ENCODE measurements at places on chromosomes 16 and 17.

DNA sequence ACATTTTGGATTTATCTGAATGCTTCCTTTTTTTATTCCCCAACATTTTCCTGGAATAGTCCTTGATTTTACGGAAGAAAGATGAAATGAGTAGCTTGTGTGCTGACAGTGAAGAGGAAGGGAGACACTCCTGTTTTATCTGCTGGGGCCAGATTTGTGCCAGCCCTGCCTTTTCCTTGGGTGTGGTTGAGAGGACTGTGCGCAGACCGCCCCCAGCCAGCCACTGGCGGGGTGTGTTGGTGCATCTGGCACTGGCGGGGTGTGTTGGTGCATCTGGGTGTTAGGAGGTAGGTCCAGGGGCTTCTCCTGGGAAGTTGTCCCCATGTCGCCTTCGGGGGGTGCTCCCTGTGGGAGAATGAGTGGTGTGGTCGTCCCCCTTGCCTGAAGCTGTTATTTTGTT, 39.5 kb downstream of the RAP1GAP2 start:
- H3K27me3 ChIP-seq: no peaks in the 10 kb centered on the region
- H3K27ac ChIP-seq: no peak overlapping the region
- no peak overlapping the region for H3K4me3 ChIP-seq
- DNase-seq: no peak

DNA sequence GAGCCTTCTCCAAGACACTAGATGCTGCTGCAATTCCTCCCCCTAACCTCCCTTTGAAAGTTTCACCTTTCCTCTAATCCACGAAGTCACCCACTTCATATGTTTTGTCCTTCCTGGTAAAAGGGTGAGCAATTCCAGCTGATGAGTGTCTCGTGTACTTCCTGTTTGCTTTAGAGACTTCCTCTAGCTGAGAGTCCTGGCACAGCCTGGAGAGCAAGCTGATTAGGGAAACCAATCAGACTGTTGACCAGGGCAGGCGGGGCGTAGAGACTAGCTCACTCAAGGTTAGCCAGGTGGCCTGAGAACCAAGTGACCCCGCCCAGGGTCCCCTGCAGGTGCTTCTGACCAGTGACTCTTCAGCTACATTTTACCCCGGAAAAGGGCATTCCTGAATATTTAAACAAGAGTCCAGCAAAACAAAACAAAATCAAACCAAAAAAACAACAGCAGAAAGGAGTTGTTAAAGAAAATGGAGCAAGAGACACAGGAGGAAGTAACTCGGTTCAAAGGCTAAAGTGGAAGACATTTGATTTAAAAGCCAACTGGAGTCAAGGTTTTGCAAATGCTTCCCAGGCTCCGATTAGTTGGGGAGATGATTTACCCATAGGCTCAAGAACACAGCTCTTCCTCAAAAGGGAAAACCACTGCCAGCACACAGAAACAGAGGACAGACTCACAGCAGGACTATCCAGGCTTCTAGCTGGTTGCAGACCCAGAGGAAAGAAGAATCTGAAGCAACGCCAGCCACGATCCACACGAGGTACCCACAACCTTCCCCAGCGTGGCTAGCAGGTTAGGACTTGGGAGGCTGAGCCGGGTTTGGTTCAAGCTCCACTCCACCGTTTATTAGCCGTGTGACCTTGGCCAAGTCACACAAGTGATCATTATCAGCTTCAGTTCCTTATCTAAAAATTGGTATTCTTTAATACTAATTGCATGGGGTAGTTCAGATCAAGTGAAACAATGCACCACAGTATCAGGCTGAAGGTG, 13.4 kb downstream of the HSPB9 start:
- no peaks in the 10 kb centered on the region for H3K27me3 ChIP-seq
- no peak for DNase-seq
- peaks cover 6% of the 10 kb centered on the region for H3K36me3 ChIP-seq
- no peak overlapping the region for H3K27ac ChIP-seq
- H3K4me1 ChIP-seq: no peaks in the 10 kb centered on the region
- no peak overlapping the region for H3K4me3 ChIP-seq

GRCh38 chr17:68777243-68777855, 176.2 kb upstream of the FAM20A start:
- no peak for DNase-seq
- no peak overlapping the region for H3K4me3 ChIP-seq
- H3K27me3 ChIP-seq: no peaks in the 10 kb centered on the region
- no peak overlapping the region for H3K27ac ChIP-seq

- H3K36me3 ChIP-seq: peaks cover 68% of the 10 kb centered on the region
- DNase-seq: no peak
- no peak overlapping the region for H3K4me3 ChIP-seq
- no peak overlapping the region for H3K27ac ChIP-seq
- H3K4me1 ChIP-seq: no peaks in the 10 kb centered on the region
Measured at GRCh38 chr16:69114346-69114975, 9.0 kb downstream of the HAS3 start.

DNA sequence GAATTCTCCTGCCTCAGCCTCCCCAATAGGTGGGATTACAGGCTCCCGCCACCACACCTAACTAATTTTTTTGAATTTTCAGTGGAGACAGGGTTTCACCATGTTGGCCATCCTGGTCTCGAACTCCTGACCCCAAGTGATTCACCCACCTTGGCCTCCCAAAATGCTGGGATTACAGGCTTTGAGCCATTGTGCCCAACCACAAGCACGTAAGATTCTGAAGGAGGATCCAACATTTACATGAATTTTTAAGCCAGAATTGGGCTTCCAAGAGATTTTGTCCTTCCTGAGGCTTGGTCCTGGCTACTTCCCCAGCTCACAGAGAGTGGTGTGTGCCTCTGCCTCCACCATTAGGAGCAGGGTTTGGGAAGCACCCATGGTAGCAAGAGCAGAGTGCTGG, 11.1 kb downstream of the G6PC3 start:
- no peak overlapping the region for H3K4me3 ChIP-seq
- no peak for DNase-seq
- H3K4me1 ChIP-seq: peaks cover 3% of the 10 kb centered on the region
- no peaks in the 10 kb centered on the region for H3K27me3 ChIP-seq
- H3K36me3 ChIP-seq: peaks cover 22% of the 10 kb centered on the region
- H3K27ac ChIP-seq: no peak overlapping the region

DNA sequence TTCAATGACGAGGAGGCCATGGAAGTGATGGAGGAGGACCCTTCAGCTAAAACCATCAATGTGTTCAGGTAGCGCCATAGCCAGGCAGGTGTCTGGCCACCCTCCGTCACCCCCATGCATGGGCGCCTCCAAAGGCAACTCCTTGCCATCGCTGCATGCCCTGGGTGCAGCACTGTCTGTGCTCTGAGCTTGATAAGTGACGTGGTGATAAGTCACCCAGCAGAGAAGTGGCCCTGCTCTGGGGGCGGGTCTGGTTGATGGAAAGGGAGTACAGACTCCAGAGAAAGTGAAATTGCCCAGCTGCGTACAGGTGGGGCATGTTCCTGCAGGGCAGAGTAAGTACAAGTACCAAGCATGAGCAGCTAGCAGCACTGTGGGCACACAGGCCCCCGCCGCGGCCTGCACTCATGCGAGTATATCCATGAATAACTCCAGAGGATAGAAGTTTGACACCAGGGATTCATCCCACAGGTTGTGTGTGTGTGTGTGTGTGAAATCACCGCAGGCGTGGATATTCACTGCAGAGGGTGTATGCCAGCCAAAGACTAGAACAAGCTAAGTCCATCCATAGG, 13.1 kb downstream of the DNAI2 start:
- no peaks in the 10 kb centered on the region for H3K27me3 ChIP-seq
- DNase-seq: no peak
- peaks cover 5% of the 10 kb centered on the region for H3K4me1 ChIP-seq

- no peaks in the 10 kb centered on the region for H3K27me3 ChIP-seq
- H3K36me3 ChIP-seq: peaks cover 56% of the 10 kb centered on the region
- no peak overlapping the region for H3K27ac ChIP-seq
Measured at GRCh38 chr17:28345419-28346198, 10.0 kb downstream of the TNFAIP1 start.

GRCh38 chr16:7871371-7871770, 538.7 kb downstream of the RBFOX1 start:
- no peak for DNase-seq
- H3K4me3 ChIP-seq: no peak overlapping the region
- no peaks in the 10 kb centered on the region for H3K27me3 ChIP-seq
- peaks cover 6% of the 10 kb centered on the region for H3K4me1 ChIP-seq
- H3K27ac ChIP-seq: no peak overlapping the region

DNA sequence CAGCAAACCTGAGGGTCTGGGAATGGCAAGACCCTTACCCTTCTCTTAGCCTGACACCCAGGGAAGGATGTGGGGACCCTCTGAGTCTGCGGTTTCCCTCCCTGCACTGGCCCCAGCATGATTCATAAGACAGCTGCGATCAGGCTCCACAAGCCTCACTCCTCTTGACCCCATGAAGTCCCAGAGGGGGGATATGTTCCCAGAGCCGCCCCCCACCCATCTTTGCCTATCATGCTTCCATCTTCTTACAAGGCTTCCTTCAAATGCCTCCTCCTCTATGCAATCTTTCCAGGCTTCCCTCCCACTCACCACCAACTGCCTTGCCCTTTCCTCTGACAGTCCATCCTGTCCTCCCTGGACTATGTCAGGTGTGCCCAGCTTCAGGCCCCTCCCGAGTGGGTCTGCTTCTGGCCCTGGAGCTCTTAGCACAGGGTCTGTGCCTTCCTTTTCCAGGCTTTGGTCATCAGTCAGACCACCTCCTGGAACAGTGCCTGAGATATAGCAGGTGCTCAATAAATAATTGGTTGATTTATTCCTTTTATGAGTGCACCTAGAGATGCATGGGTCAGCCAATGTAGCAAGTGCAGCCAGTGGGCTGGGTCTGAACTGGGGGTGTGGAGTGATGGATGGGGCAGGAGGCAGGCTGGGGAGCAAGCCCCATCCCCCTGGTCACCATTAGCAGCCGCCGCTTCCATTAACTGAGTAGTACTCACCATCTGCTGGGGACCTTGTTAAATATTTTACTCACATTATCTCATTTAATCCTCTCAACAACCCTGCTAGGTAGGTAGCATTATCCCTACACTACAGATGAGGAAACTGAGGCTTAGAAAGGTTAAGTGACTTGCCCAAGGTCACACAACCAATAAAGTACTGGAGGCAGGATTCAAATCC, 8.4 kb downstream of the DLX3 start:
- peaks cover 8% of the 10 kb centered on the region for H3K4me1 ChIP-seq
- no peaks in the 10 kb centered on the region for H3K36me3 ChIP-seq
- no peak overlapping the region for H3K4me3 ChIP-seq
- H3K27ac ChIP-seq: no peak overlapping the region
- DNase-seq: no peak

DNA sequence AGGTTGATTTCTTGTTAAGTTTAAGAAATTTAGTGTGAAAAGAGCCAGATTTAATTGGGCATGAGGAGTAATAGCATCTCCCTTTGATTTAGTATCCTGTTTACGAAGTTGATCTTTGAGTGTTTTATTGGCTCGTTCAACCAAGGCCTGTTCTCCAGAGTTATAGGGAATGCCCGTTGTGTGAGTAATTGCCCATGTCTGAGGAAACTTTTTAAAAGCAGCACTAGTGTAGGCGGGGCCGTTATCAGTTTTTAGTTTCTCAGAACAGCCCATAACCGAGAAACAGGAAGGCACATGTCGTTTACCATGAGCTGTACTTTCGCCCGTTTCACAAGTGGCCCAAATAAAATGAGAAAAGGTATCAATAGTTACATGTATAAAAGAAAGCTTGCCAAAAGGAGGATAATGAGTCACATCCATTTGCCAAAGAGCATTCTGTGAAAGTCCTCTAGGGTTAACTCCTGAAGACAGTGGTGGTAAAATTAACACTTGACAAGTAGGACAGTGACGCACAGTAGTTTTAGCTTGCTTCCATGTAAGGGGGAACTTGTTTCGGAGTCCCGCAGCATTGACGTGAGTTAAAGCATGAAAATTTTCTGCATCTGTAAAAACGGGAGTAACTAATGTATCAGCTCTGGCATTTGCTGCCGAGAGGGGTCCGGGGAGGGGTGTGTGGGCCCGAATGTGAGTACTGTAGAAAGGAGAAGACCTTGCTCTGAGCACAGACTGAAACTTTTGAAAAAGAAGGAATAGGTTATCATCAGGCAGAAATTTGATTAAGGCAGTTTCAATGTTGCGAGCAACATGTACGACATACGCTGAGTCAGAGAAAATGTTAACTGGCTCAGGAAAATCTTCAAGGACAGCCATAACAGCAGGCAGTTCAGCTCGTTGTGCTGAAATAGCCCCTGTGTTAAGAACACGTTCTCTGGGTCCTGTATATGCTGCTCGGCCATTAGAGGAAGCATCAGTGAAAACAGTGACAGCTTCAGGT, 18.5 kb upstream of the KCTD5 start:
- H3K4me1 ChIP-seq: no peaks in the 10 kb centered on the region
- no peak overlapping the region for H3K4me3 ChIP-seq
- no peaks in the 10 kb centered on the region for H3K27me3 ChIP-seq
- no peak overlapping the region for H3K27ac ChIP-seq

- no peak overlapping the region for H3K27ac ChIP-seq
- H3K4me1 ChIP-seq: no peaks in the 10 kb centered on the region
- no peak for DNase-seq
Measured at GRCh38 chr16:73220836-73221235, 172.9 kb upstream of the ZFHX3 start.

- H3K4me1 ChIP-seq: no peaks in the 10 kb centered on the region
- H3K36me3 ChIP-seq: peaks cover 33% of the 10 kb centered on the region
- no peak overlapping the region for H3K27ac ChIP-seq
- no peak overlapping the region for H3K4me3 ChIP-seq
- DNase-seq: no peak
- no peaks in the 10 kb centered on the region for H3K27me3 ChIP-seq
Measured at GRCh38 chr16:28110479-28110878, 47.0 kb upstream of the GSG1L start.

GRCh38 chr16:745739-746138, 4.9 kb upstream of the CIAO3 start:
- peaks cover 2% of the 10 kb centered on the region for H3K4me1 ChIP-seq
- no peak overlapping the region for H3K4me3 ChIP-seq
- H3K27ac ChIP-seq: no peak overlapping the region
- no peaks in the 10 kb centered on the region for H3K27me3 ChIP-seq

DNA sequence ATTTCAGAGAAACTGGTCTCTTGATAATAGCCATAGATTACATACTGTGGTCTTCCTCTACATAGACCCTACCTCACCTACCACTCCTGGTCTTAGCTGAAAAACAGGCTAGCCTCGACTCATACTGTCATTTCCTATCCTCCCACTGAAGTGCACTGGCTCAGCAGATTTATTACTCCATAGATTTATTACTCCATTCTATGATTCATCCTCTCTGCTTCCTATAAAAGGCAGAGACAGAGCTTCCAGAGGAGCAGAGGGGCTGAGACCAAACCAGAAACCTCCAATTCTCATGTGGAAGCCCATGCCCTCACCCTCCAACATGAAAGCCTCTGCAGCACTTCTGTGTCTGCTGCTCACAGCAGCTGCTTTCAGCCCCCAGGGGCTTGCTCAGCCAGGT, at the start of gene CCL7:
Gene CCL7, plus strand, starts transcription at position 253 of the 400 bp plus-strand sequence. Its CDS starts 70 bp downstream, at position 323.
- DNase-seq: no peak
- no peak within 1 kb of the TSS for H3K27ac ChIP-seq
- H3K36me3 ChIP-seq: no peaks in the 10 kb centered on the region
- H3K4me1 ChIP-seq: no peaks in the 10 kb centered on the region

DNA sequence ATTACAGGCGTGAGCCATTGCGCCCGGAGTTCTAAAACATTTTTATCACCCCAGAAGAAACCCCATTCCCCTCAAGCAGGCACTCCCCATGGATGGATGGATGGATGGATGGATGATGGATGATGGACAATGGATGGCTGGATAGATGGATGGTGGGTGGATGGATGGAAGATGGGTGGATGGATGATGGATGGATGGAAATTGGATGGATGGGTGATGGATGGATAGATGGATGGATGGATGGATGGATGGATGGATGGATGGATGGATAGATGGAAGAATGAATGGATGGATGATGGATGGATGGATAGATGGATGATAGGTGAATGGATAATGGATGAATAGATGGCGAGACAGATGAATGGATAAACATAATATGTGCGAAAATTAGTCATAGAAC, 16.5 kb downstream of the PLA2G10 start:
- no peak overlapping the region for H3K27ac ChIP-seq
- H3K27me3 ChIP-seq: no peaks in the 10 kb centered on the region
- no peak overlapping the region for H3K4me3 ChIP-seq
- H3K36me3 ChIP-seq: no peaks in the 10 kb centered on the region

Data from H1 (cell line).